ENCODE measurements at places on chromosomes 11 and 22.

DNA sequence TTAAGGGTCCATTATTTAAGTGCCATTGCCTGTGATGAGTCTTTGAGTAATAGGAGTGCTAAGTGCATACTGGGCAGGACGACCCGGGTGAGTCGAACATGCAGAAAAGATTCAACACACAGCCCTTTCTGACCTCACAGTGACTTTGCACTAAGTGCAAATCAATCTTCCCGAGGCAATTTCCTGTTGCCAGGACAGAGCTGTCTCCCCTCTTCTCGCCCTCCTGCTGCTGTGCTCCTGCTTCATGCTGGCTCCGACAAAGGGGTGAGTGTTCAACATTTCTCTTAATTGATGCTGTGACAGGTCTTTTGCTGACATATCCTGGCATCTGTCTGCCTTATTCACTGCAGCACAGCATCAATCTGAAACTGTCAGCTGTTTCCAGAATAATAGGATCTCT is 42.0 kb downstream of the MCHR1 start:
- DNase-seq = no peak

DNA sequence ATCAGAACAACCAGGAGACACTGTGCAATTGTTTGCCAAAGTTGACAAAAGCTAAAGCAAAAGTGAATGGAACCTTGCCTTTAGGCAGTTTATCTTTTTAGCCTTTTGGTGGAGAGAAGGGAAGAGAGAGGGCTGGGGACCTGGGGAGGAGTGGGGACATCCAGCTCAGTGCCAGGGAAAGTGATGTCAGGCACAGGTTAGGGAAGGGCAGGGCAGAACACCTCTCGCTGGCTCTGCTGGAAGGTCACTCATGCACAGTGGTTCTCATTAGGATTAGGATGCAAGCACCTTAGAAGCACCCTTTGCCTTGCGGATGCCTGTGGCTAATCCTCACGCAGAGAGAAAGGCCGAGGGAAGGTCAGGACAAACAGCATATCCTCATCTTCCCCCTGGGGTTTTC is 14.3 kb upstream of the LINC01488 start:
- no peak for DNase-seq

DNA sequence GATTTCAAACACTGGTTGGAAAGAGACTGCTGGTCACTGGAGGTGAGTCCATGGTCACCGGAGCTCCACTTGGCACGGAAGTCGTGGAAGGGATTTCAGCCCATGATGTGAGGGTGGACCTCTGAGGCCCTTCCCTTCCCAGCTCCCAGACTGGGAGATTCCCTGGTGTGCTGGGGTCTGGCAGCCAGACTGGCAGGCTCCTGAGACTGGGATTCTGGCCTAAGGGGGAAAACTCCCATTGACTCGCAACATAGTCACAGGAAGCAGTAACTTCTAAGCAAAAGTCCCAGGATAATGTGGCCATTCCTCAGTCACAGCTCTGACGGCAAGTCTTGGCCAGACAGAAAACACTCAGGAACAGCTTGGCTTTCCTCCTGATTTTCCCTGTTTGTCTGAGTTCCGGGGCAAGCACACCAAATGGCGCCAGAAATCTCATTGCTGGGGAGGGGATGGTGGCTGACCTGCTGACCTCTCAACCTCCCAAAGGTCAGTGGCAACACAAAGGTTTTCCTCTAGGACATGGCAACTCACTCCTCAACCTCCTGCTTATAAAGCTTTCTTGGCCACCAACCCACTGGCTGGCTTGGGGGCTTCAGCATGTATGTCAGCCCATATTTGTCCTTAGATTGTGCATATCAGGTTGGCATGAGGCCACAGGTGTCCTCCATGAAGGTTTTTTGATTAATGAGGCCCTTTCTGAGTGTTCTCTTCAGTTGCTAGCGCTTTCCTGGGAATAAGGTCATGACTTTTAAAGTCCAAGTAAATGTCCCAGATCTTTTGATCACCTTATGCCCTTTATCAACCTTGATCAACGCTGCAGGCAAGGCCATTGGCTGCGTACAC is 99.5 kb downstream of the CCDC81 start:
- DNase-seq = no peak

- no peak for DNase-seq
These were observed 27.3 kb upstream of the WNT7B start for GRCh38 chr22:46004105-46004866.

DNA sequence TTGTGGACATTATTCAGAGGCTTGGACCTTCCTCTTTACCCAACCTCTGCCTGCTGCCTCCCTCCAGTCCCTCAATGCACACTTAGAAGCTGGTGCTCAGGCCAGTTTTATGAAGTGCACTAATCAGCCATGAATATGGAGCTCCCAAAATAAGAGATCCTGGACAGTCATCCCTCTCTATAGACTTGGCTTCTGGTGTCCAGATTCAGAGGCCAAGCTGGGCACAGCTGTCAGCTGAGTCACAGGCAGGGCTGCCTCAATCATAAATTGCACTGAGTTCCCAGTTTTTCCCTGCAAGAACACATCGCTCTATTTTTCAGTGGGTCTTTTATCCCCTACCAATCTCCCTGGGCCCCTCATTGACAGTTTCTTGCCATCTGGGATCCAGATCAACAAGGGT is 161.7 kb upstream of the CADM1 start:
- no peak for DNase-seq

DNA sequence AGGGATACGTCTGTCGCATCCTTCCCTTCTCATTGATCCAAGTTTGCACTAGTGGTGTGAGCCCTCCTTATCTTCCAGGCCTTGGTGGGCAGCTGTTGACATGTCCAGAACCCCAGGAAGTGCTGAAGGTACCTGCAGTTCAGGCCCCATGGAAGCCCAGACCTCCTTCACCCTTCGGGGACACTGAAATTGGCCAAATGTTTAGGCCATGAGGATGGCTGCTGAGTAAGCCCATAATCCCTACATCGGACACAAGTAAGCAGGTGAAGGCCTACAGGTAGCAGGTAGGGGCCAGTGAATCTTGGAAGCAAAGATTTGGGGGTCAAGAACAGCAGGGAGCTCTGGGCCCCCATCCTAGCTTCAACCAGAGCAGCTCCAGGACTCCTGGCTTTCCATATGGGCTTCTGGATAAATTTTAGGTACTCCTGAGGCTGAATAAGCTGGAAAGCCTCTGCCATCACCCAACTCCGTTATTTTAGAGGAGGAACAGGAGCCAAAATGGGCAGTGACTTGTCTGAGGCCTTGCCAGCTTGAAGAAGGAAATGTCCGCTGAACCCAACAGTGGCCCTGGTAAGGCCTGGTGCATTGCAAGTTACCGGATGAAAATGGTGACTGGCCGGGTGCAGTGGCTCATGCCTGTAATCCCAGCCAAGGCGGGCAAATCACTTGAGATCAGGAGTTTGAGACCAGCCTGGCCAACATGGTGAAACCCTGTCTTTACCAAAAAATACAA is 45.2 kb downstream of the MORC2 start:
- DNase-seq = no peak

GRCh38 chr11:83521647-83522596 is 235.8 kb upstream of the CCDC90B start:
- DNase-seq = no peak
